Suppressor macrophage (primary cell): ENCODE measurements at places on chromosomes 12 and 14.

- DNase-seq = no peak
These were observed 22.2 kb downstream of the CYP46A1 start for GRCh38 chr14:99706107-99706900.

GRCh38 chr12:119911182-119911581 lies 34.1 kb upstream of the CIT start:
- peak; percentile 49 for DNase-seq

- no peak for DNase-seq
These were observed 9.6 kb upstream of the PLEK2 start for GRCh38 chr14:67421356-67422224.

DNA sequence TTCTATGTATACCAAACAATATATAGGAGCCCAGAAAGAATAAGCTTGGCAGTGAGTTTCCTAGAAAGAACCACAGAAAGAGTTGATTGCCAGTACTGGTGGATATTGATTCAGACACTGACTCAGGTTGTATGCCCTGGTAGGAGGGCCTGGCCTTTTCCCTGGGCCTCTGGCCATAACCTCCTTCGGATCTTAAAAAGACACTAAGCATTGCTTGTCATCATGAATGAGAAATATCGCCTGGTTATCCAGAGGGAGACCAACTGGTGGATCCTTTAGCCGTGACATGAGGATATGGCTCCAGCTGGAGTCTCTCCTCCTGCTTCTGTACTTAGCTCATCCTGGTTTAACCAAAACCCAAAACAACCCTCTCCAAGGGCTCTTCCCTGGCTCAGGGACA lies 231.5 kb downstream of the MSRB3 start:
- no peak for DNase-seq

GRCh38 chr12:113889076-113889475 lies 77.0 kb downstream of the RBM19 start:
- DNase-seq = no peak

DNA sequence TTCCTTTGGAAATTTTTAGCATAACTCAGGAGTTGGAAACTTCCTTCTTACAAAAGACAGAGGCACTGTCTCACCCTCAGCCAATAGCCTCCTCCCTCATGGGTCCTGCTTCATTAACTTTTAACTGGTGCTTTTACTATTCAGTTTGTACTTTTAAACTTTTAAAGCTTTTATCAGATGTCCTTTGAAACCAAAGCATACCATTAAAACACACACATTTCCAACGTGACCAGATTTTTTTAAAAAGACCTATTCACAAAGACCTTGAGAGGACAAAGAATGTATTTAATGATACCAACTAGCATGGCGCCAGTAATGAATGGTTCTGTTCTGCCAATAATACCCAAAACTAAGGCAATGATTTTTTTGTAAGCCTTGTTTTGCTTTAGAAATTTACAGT lies 173.6 kb upstream of the EEA1 start:
- DNase-seq = no peak

DNA sequence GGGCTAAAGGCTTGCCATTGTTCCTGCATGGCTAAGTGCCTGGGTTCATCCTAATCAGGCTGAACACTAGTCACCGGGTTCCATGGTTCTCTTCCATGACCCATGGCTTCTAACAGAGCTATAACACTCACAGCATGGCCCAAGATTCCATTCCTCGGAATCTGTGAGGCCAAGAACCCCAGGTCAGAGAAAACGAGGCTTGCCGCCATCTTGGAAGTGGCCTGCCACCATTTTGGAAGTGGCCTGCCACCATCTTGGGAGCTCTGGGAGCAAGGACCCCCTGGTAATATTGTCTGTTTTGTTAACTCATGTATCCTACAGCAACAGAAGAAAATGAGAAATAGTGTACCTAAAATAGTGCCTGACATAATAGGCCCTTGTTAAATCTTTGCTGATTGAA lies 92.7 kb downstream of the ADAMTS20 start:
- DNase-seq = no peak
